Motor neuron (in vitro differentiated cells): ENCODE measurements at places on chromosomes 1 and 21.

GRCh38 chr1:19381261-19381660 is 69.1 kb downstream of the SLC66A1 start:
- no peak for ATAC-seq

GRCh38 chr21:27152996-27153395 is 186.1 kb upstream of the ADAMTS5 start:
- ATAC-seq, result no peak

GRCh38 chr21:29514652-29515247 is 216.0 kb downstream of the BACH1 start:
- no peak for ATAC-seq

GRCh38 chr1:206060844-206061243 is 7.9 kb downstream of the RHEX start:
- no peak for ATAC-seq

GRCh38 chr21:29477347-29477746 is 178.6 kb downstream of the BACH1 start:
- no peak for ATAC-seq

GRCh38 chr1:8970870-8971337 is 25.2 kb downstream of the CA6 start:
- ATAC-seq, result no peak

GRCh38 chr21:44039828-44040227 is 27.7 kb downstream of the TRAPPC10 start:
- no peak for ATAC-seq

DNA sequence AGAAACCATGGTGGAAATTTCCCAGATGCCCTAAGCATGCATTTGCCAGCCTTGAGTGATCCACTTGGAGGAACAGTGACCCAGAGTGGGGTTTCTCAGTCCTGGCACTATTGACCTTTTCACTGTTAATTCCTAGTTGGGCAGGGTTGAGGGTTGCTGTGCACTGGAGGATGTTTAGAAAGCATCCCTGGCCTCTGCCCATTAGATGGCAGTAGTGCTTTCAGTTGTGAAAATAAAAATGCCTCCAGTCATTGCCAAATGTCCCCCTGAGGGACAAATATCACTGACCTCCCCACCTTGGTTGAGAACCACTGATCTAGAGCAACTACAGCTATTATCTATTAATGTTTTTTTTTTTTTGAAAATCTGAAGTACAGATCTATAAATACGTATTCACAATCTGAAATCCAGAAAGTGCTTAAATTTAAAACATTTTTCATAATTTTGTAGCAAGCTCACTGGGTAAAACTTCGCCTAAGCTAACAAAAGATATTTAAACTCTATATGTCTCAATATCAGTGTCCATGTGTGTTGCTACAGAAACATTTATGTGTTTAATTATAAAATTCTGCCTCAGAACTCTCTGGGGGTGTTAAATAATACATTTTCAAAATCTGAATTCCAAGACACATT is 27.3 kb downstream of the F3 start:
- peak; percentile 74 for ATAC-seq

DNA sequence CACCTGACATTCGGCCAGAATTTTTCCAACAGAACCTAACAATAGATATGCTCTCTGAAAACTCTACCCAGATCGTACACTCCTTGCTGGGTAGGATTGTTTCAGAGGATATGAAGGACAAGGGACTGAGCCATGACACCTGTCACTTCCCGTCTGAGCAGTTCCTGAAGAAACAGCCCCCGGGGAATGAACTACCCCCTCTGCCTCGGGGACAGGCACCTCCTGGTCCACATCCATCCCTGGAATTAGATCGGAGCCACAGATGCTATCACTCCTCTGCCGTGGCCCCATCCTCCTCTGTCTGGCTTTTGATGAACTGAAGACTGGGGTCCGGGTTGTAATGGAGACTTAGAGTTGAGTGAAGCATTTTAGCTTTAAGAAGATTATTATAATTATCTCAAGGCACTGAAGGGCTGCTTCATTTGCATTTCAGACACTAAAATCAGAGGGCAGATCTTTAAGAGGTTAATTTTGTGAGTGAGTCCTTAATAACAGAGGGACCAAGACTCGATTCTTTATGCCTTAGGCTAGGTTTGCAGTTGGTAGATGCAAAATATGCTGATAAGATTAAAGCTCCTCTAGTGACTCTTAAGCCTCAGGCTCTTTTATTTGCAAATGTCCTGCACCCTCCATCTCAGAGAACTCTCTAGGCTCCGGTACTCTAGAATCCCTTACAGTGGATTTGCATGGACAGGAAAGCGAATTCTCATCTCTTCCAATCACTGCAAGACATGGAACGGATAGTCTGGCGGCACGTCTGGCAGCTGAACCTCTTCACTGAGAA is 333.8 kb downstream of the KIF26B start:
- ATAC-seq, result no peak

GRCh38 chr1:2554621-2555387 is 1.4 kb upstream of the TNFRSF14 start:
- no peak for ATAC-seq

GRCh38 chr1:107965110-107965991 is at the start of gene VAV3:
VAV3 (minus strand) TSS chr1:107965180; CDS start chr1:107964869, 311 bp downstream.
- ATAC-seq, result peak; percentile 80

DNA sequence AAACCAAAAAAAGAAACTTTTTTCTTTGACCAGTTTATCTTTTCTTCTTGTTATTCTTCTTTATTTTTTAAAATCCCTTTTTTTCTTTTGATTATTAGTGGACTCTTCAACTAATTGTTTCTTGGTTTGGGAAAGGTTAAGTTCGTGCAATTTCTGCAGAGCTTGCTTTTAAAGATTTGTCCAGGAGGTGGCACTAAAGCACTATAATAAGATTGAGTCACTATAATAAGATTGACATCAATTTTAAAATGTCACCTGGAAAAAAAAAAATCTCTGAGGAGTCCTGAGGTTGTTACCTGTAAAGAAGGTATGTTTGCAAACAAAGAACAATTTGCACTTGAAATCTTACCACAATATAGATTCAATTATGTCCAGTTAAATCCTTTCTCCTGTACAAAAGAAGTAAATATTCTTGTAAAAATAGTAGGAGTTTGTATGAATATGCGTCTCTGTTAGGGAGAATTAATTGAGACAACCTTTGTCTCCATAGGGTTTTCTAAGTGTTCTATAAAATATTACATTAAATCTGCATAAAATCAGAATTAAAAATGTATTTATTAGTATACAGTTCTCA is 166.7 kb downstream of the ADGRL4 start:
- peak; percentile 29 for ATAC-seq

GRCh38 chr1:6466023-6466422 is at the start of gene TNFRSF25:
TNFRSF25 (minus strand) TSS chr1:6466173; CDS start chr1:6466107, 66 bp downstream.
- peak; percentile 15 for ATAC-seq

GRCh38 chr1:112704934-112705627 is 1.8 kb downstream of the RHOC start:
- peak; percentile 50 for ATAC-seq

GRCh38 chr1:248849152-248849551 is 9.7 kb downstream of the ZNF692 start:
- ATAC-seq, result no peak

- no peak for ATAC-seq
These were observed 339.3 kb downstream of the PAPPA2 start for GRCh38 chr1:176802316-176802715.

DNA sequence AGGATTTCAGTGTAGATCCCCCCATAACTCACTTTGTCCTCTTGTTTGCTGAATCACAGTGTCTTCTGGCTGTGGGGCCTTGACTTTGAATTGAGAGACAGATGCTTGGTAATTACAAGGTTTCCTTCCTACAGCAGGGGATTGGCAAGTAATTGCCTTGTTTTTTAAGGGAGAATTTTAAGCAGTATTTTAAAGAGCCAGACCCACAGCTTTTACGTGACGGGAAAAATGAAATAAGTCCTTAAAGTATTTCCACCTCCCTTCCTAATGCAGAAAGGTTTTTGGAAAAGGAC is 41.0 kb downstream of the PGBD5 start:
- no peak for ATAC-seq

GRCh38 chr1:67169496-67169895 is 3.2 kb downstream of the IL23R start:
- no peak for ATAC-seq

DNA sequence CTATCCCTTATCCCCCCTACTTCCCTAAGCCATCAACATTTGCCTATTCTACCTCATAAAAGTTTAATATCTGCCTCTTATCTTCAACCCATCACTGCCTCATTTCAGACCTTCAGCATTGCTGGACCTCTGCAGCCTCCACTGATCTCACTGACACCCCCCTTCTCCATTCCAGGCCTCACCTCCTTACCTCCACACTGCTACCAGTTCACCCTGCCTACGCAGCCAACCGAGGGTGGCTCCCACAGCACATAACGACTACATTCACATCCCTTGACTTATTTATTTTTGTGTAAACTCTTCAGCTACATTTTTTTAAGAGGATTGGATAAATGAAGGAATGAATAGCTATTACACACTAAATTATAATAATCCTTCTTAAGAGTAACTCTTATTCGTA is 14.2 kb downstream of the CLCC1 start:
- ATAC-seq, result no peak

DNA sequence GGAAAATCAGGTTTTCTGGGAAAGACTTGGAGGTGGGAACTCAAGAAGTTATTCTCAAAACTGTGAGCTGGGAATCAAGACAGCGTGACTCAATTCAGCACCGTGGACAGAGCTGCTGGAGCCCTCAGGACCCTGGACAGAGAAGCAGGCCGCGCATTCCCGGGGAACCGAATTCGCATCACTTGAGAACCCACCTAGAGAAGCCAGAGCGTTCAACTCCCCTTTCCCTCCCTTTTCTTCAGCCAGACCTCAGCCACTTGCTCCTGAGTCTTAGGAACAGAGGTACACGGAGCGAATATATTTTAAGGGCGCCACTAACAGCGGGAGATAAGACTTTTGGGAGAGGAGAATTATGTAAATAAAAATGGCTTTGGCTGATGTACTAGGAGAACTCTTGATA is 2.0 kb upstream of the LIN28A start:
- no peak for ATAC-seq

GRCh38 chr21:41439248-41439647 is 13.2 kb downstream of the MX1 start:
- no peak for ATAC-seq

DNA sequence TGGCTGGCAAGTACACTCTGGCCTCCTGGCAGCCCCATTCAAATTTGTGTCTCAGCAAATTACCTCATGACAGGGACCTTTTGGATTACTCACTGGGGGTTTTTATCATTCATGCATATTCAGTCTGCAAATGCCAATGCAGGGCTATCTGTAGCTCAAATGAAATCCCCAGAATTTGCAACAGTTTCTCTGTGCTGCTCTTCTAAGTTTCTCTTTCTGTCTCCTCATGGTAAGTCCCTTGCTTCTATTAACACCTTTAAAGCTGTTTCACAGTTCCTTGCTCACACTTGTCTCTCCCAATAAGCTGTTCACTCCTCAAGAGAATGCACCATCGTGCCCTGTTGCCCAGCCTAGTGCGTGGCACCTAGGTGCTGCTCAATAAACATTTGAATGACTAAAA is 3.3 kb upstream of the FAM78B start:
- no peak for ATAC-seq

DNA sequence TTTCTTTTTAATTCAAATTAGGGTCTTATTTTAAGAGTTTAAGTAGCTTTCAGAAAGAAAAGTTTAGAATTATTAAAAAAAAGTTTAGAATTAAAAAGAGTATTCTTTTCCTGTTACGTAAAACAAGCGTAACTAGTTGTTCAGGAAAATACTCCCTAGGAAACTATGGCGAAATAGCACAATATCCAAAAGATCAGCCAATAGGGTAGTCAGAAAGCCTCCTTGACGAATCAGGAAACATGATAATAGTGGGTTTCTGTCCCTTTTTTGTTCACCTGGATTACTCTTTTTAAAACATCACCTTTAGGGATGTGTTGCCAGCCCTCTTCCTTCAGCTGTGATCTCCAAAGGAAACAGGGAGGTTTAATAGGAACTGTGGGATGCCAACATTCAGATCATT is 25.2 kb downstream of the S1PR1 start:
- ATAC-seq, result no peak

GRCh38 chr21:41737651-41738324 is 29.1 kb downstream of the RIPK4 start:
- ATAC-seq, result no peak

- no peak for ATAC-seq
These were observed 31.6 kb downstream of the FMO4 start for GRCh38 chr1:171345536-171345935.

GRCh38 chr1:162349635-162350330 is 26.9 kb downstream of the SPATA46 start:
- peak; percentile 74 for ATAC-seq

GRCh38 chr1:50930965-50931737 is 28.9 kb downstream of the FAF1 start:
- no peak for ATAC-seq

- ATAC-seq, result peak; percentile 78
These were observed 86.0 kb downstream of the PBX1 start for GRCh38 chr1:164644774-164645644.

GRCh38 chr1:226108935-226109828 is 46.7 kb downstream of the H3-3A start:
- ATAC-seq, result peak; percentile 54

- no peak for ATAC-seq
These were observed 16.3 kb downstream of the AGMAT start for GRCh38 chr1:15568387-15569073.

GRCh38 chr1:21503706-21504377 is 5.4 kb upstream of the ALPL start:
- no peak for ATAC-seq

DNA sequence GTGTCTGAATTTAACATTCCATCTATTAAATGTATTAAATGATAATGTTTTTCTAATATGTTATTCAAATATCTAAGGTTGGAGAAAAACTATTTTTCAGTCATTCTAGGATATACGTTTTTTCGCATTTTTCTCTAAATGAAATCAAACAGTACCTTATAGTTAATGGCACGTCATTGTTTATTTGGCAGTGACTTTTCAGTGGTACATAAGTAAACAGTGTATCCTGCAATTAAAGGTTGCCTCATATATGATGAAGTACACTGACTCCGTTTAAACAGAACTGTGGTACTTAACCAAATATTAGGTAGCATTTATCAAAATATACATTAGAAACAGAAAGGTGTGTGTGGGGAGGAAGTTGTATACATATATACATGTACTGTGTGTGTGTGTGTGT is 79.2 kb downstream of the EPS15 start:
- no peak for ATAC-seq

- peak; percentile 29 for ATAC-seq
These were observed 673 bp downstream of the CD46 start for GRCh38 chr1:207752456-207752998.

DNA sequence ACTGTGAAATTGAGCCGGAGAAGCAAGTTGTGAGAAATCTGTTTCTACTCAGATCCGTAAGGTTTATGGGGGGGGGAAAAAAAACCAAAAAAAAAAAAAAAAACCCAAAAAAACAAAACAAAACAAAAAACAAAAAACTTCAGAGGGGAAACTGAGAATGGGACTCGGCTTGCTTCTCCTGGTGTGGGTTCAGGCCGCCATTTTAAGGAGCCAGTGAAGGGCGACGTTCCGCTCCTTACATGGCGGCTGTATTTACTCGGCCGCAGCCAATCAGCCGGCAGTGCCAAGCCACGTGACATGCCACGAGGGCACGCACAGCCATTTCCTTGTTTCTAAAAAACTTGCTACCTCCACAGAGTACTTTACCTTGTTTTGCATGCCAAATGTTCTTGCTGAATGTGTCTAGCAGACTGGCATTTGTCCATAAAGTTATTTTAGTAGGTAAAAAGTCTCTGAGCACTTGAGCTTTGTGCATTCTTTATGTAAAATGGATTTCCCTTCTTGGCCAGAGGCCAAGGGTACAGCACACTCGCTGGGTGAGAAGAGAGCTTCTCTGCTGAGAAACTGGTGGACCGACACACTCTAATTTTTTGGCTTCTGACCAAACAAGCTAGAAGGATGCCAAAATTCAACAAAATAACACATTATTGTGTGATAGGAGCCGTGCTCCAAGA is 101.8 kb downstream of the NFIA start:
- ATAC-seq, result peak; percentile 58

- ATAC-seq, result no peak
These were observed 20.4 kb upstream of the SIM2 start for GRCh38 chr21:36678538-36678937.
